ENCODE measurements at places on chromosomes 5 and 9. TPM values are rescaled to one million over a fixed set of nuclear protein-coding genes. Genes with fewer than 3 reads are reported as not detected.
A peak's percentile ranks its signal among the peaks of the same experiment; 100 is the strongest.

GRCh38 chr5:120151181-120151580, 312.9 kb upstream of the PRR16 start:
- H3K4me3 ChIP-seq = no peak overlapping the region
- no peaks in the 10 kb centered on the region for H3K4me1 ChIP-seq
- H3K27ac ChIP-seq = no peak overlapping the region
- DNase-seq = no peak
- no peaks in the 10 kb centered on the region for H3K36me3 ChIP-seq

GRCh38 chr5:90014420-90014819, 395.1 kb downstream of the CETN3 start:
- no peaks in the 10 kb centered on the region for H3K27me3 ChIP-seq
- H3K4me3 ChIP-seq = no peak overlapping the region
- no peak overlapping the region for H3K27ac ChIP-seq
- H3K36me3 ChIP-seq = no peaks in the 10 kb centered on the region

PCDHGB4 gene
- not detected for total RNA-seq

GRCh38 chr9:112570671-112571167, 84.1 kb downstream of the KIAA1958 start:
- no peak for DNase-seq
- no peak overlapping the region for H3K4me3 ChIP-seq
- no peaks in the 10 kb centered on the region for H3K36me3 ChIP-seq
- H3K27me3 ChIP-seq = no peaks in the 10 kb centered on the region
- no peaks in the 10 kb centered on the region for H3K4me1 ChIP-seq
- no peak overlapping the region for H3K27ac ChIP-seq

ANKRA2 gene
- total RNA-seq = 22.3 TPM

- H3K36me3 ChIP-seq = peaks cover 10% of the 10 kb centered on the region
- DNase-seq = no peak
- H3K4me1 ChIP-seq = no peaks in the 10 kb centered on the region
- no peak overlapping the region for H3K4me3 ChIP-seq
- H3K27me3 ChIP-seq = no peaks in the 10 kb centered on the region
Measured at GRCh38 chr5:41796061-41796460, 74.2 kb downstream of the OXCT1 start.

CNTFR gene
- total RNA-seq = not detected

DNA sequence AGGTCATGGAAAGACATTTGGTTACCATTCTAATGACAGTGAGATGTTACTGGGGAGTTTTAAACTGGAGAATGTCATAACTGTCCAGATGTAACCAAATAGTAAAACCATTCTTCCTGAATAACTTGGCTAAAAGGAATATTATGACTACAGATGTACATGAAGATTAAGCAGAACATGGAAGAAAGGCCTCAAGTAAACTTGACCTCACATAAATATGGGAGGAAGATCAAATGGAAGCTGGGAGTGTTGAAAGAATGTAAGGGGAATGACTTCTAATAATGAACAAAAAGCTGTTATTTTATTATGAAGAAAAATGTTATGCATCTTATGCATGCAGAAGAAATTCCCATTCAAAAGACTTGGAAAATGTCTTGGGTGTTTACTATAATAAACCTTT, 107.7 kb upstream of the CDKN2B start:
- no peak for DNase-seq
- no peak overlapping the region for H3K27ac ChIP-seq
- no peaks in the 10 kb centered on the region for H3K36me3 ChIP-seq
- peaks cover 5% of the 10 kb centered on the region for H3K4me1 ChIP-seq
- no peaks in the 10 kb centered on the region for H3K27me3 ChIP-seq

DNA sequence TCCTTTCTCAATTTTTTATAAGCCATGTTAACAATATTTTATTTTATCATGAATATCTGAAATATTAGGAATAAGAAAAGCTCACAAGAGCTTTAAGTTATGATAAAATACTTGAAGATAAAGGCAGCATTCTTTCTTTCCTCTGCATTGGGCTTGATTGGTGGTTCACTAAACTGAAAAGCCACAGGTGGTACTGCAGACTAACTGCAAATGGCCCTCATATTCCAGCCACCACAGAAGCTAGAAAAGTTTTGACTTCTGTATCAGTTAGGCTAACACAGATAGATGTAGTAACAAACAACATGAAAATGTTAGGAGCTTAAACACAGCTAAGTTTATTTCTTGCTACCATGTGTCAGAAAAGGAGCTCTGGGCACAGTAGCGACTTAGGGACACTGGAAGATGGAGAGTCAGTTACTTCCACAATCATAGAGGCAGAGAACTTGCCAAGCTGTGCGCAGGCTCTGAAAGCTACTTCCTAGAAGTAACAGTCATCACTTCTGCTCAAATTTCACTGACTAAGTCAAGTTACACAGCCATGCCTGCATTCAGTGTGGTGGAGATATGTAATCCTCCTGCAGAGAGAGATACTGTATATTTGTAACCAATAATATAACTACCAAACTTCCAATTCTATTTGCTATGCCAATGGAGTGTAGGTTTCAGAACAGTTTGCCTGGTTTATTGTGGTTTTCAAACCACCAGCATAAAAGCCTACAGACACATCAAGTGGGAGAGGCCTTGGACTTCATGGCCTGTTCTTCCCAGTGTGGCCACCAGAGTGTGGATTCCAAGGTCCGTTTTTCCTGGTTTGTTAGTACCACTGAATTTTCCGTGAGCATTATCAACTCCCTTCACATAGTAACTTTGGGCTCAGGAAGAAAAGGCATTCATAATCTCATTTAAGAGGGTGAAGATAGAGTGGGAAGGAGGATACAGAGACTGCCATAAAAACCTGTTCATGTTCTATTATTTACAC, 268.3 kb downstream of the PJA2 start:
- DNase-seq = no peak
- H3K36me3 ChIP-seq = no peaks in the 10 kb centered on the region
- no peak overlapping the region for H3K4me3 ChIP-seq
- no peaks in the 10 kb centered on the region for H3K27me3 ChIP-seq
- H3K27ac ChIP-seq = no peak overlapping the region
- H3K4me1 ChIP-seq = no peaks in the 10 kb centered on the region

- no peaks in the 10 kb centered on the region for H3K27me3 ChIP-seq
- no peak overlapping the region for H3K27ac ChIP-seq
- peaks cover 98% of the 10 kb centered on the region for H3K4me1 ChIP-seq
- no peaks in the 10 kb centered on the region for H3K36me3 ChIP-seq
- DNase-seq = no peak
- no peak overlapping the region for H3K4me3 ChIP-seq
Measured at GRCh38 chr9:113515862-113516261, 52.3 kb downstream of the RGS3 start.

DNA sequence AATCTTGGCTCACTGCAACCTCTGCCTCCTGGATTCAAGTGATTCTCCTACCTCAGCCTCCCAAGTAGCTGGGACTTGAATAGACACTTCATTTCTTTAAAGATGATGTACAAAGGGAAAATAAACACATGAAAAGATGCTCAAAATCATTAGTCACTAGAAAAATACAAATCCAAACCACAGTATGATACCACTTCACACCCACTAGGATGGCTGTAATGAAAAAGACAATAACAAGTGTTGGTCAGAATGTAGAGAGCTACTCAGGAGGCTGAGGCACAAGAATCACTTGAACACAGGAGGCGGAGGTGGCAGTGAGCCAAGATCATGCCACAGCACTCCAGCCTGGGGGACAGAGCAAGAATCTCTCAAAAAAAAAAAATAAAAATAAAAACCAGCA, 13.0 kb downstream of the F2RL2 start:
- DNase-seq = no peak
- H3K4me3 ChIP-seq = no peak overlapping the region
- no peaks in the 10 kb centered on the region for H3K4me1 ChIP-seq
- H3K36me3 ChIP-seq = peaks cover 13% of the 10 kb centered on the region
- no peaks in the 10 kb centered on the region for H3K27me3 ChIP-seq

DNA sequence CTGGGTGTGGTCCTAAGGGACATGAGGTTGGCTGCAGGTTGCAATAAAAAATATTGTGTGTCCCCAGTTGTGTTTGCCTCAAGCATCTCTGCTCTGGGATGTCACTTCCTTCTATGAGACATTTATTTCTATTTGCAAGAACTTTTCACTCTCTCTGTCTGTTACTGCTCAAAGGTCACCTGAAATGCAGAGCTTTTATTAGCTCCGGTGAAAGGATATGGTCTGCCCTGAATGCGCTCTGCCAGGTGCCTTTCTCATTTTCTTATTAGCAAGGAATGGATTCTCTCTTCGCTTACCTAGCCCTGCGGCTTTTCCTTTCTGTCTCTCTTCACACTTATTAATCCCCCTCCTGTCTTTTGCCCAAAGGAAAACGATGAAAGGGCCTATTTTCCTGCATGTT, 526.1 kb downstream of the TMEM38B start:
- no peaks in the 10 kb centered on the region for H3K27me3 ChIP-seq
- no peak overlapping the region for H3K27ac ChIP-seq
- DNase-seq = no peak
- no peaks in the 10 kb centered on the region for H3K36me3 ChIP-seq
- H3K4me1 ChIP-seq = no peaks in the 10 kb centered on the region

- H3K4me3 ChIP-seq = peak within 1 kb of the TSS; percentile 70
- no peaks in the 10 kb centered on the region for H3K36me3 ChIP-seq
- peaks cover 22% of the 10 kb centered on the region for H3K4me1 ChIP-seq
Measured at GRCh38 chr5:180071531-180072255, at the start of gene RNF130. Gene RNF130 (minus strand): TSS chr5:180071759. CDS start chr5:180071702, 57 bp downstream.

- H3K27me3 ChIP-seq = no peaks in the 10 kb centered on the region
- no peaks in the 10 kb centered on the region for H3K4me1 ChIP-seq
- DNase-seq = no peak
- H3K36me3 ChIP-seq = no peaks in the 10 kb centered on the region
Measured at GRCh38 chr5:123044926-123045617, 8.5 kb upstream of the PPIC start.

GABRA6 gene
- total RNA-seq = not detected

PCDHB14 gene
- not detected for total RNA-seq

DNA sequence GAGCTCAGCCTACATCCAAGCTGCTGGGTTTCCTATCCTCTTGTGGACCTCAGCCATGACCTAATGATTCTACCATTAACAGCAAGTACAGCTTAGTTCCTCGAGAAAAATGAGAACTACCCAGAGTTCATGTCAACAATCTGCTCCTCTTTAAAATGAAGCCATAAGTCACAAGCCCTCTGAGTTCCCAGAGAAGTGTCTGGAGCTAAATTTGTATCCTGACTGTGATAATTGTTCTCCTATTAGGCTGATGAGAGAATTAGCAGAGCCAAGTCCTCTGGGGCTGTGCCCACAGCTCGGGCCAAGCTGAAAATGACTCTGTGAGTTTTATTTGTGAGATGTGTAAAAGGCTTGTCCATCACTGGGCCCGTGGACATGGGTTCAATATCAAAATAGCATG, 145.1 kb upstream of the SMIM23 start:
- H3K36me3 ChIP-seq = no peaks in the 10 kb centered on the region
- H3K4me1 ChIP-seq = no peaks in the 10 kb centered on the region
- H3K27me3 ChIP-seq = no peaks in the 10 kb centered on the region
- no peak overlapping the region for H3K27ac ChIP-seq
- DNase-seq = no peak

DNA sequence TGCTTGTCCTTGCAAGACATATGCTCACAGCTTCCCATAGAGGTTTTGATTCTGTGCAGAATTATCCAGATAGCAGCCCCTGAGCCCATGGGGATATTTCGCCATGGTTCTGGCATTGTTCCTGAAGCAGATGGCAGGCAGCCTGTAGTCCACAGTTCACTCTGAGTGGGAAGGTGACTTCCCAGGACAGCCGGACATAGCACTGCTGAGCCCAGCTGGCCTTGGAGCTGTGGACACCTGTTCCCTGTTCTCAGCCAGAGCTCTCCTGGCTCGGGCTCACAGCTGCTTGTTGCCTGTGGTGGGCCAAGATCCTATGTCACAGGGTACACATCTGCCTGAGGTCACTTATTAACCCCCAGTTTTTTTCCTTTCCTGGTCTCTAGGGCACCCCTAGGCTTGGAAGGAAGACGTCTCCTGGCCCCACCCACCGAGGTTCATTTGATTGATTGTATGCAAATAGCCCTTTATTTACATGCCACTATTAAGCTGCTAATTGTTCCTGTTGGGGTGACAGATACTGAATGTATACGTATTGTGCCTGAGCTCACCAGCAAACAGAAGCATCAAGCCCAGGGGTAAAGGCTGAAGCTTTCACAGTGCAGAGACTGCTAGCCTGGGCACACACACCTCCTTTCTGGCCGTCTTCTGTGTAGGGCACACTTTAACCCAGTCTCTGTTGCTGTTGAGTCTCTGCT, 96.6 kb upstream of the DMRT1 start:
- no peaks in the 10 kb centered on the region for H3K36me3 ChIP-seq
- H3K27me3 ChIP-seq = no peaks in the 10 kb centered on the region
- H3K4me3 ChIP-seq = no peak overlapping the region
- H3K4me1 ChIP-seq = peaks cover 13% of the 10 kb centered on the region
- DNase-seq = no peak
- H3K27ac ChIP-seq = no peak overlapping the region

GRCh38 chr5:128559300-128560297, 21.6 kb upstream of the FBN2 start:
- no peaks in the 10 kb centered on the region for H3K36me3 ChIP-seq
- no peaks in the 10 kb centered on the region for H3K4me1 ChIP-seq
- H3K27me3 ChIP-seq = no peaks in the 10 kb centered on the region
- DNase-seq = no peak

KIAA0825 gene
- 1.5 TPM for total RNA-seq

MYMK gene
- not detected for total RNA-seq

DNA sequence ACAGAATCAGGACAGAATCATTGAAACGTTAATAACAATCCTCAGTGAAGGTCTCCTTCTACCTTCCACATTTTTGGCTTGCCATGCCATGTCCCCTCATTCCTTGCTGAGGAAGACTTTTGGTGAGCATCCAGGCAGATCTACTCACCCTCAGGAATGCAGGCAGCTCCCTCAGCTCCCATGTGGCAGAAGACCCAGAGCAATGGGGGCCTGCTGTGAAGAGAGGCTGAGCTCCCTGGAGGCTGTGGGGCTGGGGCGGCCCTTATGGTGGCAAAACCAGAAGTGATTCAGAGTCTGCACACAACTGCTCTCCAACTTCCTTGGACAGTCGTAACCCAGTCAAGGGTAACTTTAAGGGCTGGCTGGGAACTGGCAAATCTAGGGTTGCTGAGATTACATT, 247.2 kb upstream of the EFNA5 start:
- H3K27me3 ChIP-seq = no peaks in the 10 kb centered on the region
- DNase-seq = no peak
- H3K4me1 ChIP-seq = no peaks in the 10 kb centered on the region
- H3K36me3 ChIP-seq = no peaks in the 10 kb centered on the region
- no peak overlapping the region for H3K4me3 ChIP-seq

- H3K4me1 ChIP-seq = no peaks in the 10 kb centered on the region
- no peak overlapping the region for H3K4me3 ChIP-seq
- no peak overlapping the region for H3K27ac ChIP-seq
- DNase-seq = no peak
Measured at GRCh38 chr9:106879439-106879882, 16.5 kb downstream of the ZNF462 start.

DNA sequence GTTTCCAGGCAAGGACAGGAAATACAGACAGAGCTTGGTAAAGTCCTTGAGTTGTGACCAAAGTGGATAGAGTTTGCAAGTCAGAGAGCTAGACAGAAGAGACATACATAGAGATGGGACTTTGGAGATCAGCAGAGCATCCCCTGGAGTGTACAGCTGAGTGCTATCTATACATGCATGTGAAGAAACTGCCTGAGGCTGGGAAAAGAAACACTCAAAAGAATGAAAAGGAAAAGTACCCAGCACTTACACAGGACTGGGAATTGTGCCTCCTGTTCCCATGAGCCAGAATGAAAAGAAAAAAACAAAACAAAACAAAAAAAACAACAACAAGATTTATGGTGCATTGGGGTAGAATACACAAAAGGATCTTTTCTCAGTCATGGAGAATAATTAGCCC, 606.4 kb downstream of the ZNF608 start:
- H3K27me3 ChIP-seq = no peaks in the 10 kb centered on the region
- no peak for DNase-seq
- H3K4me1 ChIP-seq = no peaks in the 10 kb centered on the region
- H3K27ac ChIP-seq = no peak overlapping the region

GRCh38 chr9:13083963-13084528, 195.4 kb downstream of the MPDZ start:
- H3K4me3 ChIP-seq = no peak overlapping the region
- no peak for DNase-seq
- H3K27ac ChIP-seq = no peak overlapping the region
- H3K36me3 ChIP-seq = no peaks in the 10 kb centered on the region
